Heart left ventricle (tissue), 16 donors: ENCODE measurements at places on chromosomes 5 and 9.

DNA sequence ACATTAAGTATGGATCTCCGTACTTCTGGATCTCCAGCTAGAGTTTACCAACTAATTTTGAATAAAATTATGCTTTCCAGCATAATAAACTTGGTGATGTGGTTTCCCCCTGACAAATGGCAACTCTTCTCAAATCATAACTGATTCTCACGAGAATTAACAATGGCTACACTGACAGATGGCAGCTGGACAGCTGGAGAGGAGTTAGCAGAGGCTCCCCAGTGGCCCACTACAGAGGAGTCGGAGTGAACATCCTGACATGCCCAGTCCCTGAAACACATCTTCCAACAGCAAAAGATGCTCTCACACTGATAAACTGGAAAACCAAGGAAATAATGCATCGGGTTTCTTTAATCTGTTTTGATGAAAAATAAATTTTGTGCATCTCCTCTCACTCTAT is 239.6 kb downstream of the MAN2A1 start:
- no peaks in the 10 kb centered on the region for H3K4me1 ChIP-seq
- no peak overlapping the region for H3K4me3 ChIP-seq
- DNase-seq, result no peak
- H3K36me3 ChIP-seq, result no peaks in the 10 kb centered on the region
- H3K27ac ChIP-seq, result no peak overlapping the region

DNA sequence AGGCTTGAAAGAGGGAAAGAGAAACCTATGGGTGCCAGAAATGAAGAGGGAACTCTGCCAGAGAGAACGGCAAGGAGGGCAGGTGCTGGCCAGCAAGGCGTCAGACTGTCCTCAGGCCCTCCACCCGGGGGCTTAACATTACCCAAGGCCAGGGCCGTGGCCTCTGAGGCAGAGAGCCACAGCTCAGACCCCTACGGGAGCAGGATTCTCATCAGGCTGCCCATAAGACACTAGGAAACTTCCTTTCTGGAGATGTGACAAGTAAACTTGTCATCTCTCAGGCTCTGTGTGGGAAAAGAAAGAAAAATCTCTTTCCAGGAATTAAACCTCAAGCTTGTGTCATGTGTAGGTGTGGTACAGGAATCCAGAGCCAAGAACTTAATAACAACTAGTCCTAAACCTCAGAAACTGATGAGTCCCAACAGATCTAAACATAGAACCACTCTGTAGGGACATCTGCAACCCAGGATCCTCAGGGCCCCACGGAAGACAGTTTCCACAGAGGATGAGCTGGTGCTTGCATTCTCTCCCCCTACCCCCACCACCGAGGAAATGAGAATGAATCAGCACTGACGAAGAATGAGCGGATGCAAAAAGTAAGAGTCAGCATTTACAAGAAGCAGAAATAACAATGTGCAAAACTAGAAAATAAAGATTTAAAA is 74.3 kb downstream of the DCP2 start:
- no peaks in the 10 kb centered on the region for H3K27me3 ChIP-seq
- H3K36me3 ChIP-seq, result peaks cover 11% of the 10 kb centered on the region
- no peak overlapping the region for H3K27ac ChIP-seq

DNA sequence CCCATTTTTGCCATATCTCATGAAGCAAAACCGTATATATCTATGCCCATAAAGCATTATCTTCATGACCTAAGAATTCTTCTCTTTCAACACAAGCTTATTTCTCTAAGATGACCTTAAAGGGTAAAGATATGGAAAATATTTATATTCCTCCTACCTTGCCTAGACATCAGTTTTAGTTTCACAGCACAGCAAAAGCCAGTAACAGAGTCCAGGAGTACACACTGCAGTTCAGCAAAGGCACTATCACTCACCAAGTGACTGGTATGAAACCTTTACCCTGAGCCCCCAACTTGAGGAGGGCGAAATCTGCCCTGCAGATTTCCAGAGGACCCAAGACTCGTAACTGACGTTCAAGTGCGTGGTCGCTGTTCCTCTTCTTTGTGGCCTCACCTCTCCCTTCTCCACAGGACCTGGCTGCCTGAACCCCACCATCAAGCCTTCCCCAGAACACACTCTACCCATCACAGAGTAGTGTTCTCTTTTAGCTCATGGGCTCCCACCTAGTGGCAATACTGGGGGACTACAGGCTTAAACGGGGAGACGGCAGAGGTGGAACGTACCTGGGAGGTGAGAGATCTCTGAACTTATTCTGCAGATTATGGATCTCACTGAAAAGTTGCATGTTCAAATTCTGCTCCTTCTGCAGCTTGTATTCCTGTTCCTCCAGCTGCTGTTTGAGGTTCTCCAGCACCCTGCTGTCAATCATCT is 141.0 kb downstream of the CDK5RAP2 start:
- H3K4me1 ChIP-seq, result no peaks in the 10 kb centered on the region
- H3K36me3 ChIP-seq, result peaks cover 76% of the 10 kb centered on the region
- H3K27ac ChIP-seq, result no peak overlapping the region
- no peak overlapping the region for H3K4me3 ChIP-seq

DNA sequence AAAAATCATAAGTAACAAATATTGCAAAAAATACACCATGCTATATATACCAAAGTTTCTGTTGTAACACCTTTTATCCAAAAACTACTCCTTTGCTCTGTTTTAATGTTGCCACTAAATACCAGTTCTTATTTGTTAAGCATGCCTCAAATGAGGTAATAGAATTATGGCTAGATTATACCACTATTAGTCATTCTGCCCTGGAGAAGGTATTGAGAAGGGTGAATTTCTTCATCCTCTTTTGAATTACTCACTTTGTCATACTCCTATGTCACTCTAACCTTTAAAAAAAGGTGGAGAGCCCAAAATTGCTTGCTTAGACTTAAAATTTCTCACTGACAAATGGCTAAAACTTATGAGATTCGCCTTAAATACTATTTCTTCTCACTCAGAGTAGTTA is 750.9 kb downstream of the MAT2B start:
- H3K4me1 ChIP-seq, result no peaks in the 10 kb centered on the region
- no peak overlapping the region for H3K27ac ChIP-seq
- no peak overlapping the region for H3K4me3 ChIP-seq

DNA sequence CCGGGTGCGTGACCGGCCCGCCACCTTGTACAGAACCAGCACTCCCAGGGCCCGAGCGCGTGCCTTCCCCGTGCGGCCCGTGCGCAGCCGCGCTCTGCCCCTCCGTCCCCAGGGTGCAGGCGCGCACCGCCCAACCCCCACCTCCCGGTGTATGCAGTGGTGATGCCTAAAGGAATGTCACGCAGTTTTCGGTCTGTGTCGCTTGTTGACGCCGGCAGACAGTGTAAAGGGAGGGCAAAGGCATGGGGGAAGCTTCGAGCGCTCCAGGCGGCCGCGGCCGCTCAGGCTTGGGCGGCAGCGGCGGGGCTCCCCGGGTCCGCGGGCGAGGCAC is 1.3 kb downstream of the LRRC26 start:
- no peak overlapping the region for H3K27ac ChIP-seq
- peaks cover 36% of the 10 kb centered on the region for H3K4me1 ChIP-seq
- no peaks in the 10 kb centered on the region for H3K36me3 ChIP-seq
- peaks cover 91% of the 10 kb centered on the region for H3K27me3 ChIP-seq
- H3K4me3 ChIP-seq, result peak overlapping the region; percentile 26
